ENCODE measurements at places on chromosomes 11 and 22.

GRCh38 chr11:35111161-35112055, 27.6 kb upstream of the CD44 start:
- DNase-seq, result no peak

DNA sequence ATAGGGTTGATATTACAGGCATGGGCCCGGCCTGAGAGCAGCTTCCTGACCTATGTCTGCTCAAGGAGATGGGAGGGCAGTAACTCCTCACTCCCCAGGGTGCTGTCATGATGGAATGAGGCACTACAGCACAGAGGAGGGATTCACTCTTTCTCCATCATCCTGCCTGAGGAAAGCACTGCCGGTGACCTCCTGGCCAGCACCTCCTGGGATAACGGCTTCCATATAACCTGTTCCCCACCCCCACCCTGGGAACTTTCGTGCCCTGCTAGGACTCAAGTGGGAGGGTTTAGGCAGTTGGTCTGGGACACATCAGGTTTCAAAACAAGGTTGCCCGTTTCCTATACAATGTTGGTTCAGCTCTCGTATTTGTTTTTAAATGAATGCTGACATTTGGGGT, 42.7 kb upstream of the MN1 start:
- DNase-seq, result peak; percentile 77

GRCh38 chr11:133835593-133836548, 9.4 kb downstream of the SPATA19 start:
- peak; percentile 85 for DNase-seq

- no peak for DNase-seq
Measured at GRCh38 chr11:101031713-101032112, 97.9 kb downstream of the PGR start.
